ENCODE measurements at places on chromosomes 7 and 10. TPM values are rescaled to one million over a fixed set of nuclear protein-coding genes. Genes with fewer than 3 reads are reported as not detected.
A peak's percentile ranks its signal among the peaks of the same experiment; 100 is the strongest.

The RAPGEF5 gene
- total RNA-seq = 0.34 TPM

The POLR2J gene
- total RNA-seq = 53.6 TPM

The SLC13A4 gene
- not detected for total RNA-seq

The FAM237B gene
- not detected for total RNA-seq

The TBX20 gene
- not detected for total RNA-seq

The TBRG4 gene
- total RNA-seq = 127 TPM

The FZD8 gene
- 0.42 TPM for total RNA-seq

The C10orf143 gene
- 6.0 TPM for total RNA-seq

DNA sequence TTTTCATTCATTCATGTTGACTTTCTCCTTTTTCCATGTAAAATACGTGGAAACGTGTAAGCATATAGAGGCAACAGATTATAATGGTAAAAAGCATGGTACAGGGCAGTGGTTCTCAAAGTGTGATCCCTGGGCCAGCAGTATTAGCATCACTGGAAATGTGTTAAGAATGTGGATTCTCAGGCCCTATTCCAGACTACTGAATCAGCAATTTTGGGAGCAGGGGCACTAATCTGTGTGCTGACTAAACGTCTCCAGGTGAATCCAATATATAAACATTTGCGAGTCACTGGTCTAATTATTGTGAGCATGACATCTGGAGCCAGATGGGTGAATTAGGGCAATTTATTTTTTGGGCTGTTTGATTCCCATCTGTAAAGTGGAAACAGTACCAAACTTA is 5.1 kb upstream of the GPR158 start:
- no peaks in the 10 kb centered on the region for H3K36me3 ChIP-seq
- H3K27me3 ChIP-seq = peaks cover 16% of the 10 kb centered on the region
- DNase-seq = no peak
- no peak overlapping the region for H3K4me3 ChIP-seq
- H3K27ac ChIP-seq = no peak overlapping the region

GRCh38 chr10:34323192-34323591 is 491.9 kb downstream of the PARD3 start:
- H3K4me3 ChIP-seq = no peak overlapping the region
- DNase-seq = no peak
- no peaks in the 10 kb centered on the region for H3K36me3 ChIP-seq
- peaks cover 4% of the 10 kb centered on the region for H3K27me3 ChIP-seq
- no peaks in the 10 kb centered on the region for H3K4me1 ChIP-seq

- no peaks in the 10 kb centered on the region for H3K27me3 ChIP-seq
- no peak overlapping the region for H3K4me3 ChIP-seq
- H3K36me3 ChIP-seq = no peaks in the 10 kb centered on the region
- no peak overlapping the region for H3K27ac ChIP-seq
- peaks cover 2% of the 10 kb centered on the region for H3K4me1 ChIP-seq
Observed at GRCh38 chr7:6453734-6454133, 6.0 kb upstream of the DAGLB start.

GRCh38 chr7:120184866-120185265 is 88.1 kb upstream of the KCND2 start:
- no peaks in the 10 kb centered on the region for H3K36me3 ChIP-seq
- no peak overlapping the region for H3K4me3 ChIP-seq
- no peak for DNase-seq
- H3K27ac ChIP-seq = no peak overlapping the region

DNA sequence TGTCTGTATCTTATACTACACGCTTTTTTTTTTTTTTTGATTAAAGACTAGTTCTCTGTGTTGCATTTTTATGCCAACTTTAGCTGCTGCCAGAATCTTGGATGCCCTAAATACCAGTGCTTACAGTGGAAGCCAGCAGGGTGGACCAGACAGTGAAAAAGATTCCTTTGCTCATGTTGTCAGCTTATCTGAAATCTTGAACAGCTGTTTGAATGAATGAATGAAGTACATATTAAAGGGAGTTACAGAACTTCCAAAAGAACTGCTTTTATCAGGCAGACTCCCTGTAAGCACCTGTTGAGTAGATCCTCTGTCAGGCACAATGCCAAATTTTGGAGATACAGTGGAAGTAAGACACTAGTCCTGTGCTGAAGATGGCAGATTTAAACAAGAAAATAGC is 184.9 kb downstream of the PPP1R9A start:
- no peaks in the 10 kb centered on the region for H3K4me1 ChIP-seq
- no peaks in the 10 kb centered on the region for H3K36me3 ChIP-seq
- no peak overlapping the region for H3K27ac ChIP-seq
- no peak for DNase-seq
- H3K4me3 ChIP-seq = no peak overlapping the region

- no peak overlapping the region for H3K4me3 ChIP-seq
- DNase-seq = no peak
- H3K27ac ChIP-seq = no peak overlapping the region
- no peaks in the 10 kb centered on the region for H3K4me1 ChIP-seq
Observed at GRCh38 chr10:18378766-18379165, 238.5 kb downstream of the CACNB2 start.

DNA sequence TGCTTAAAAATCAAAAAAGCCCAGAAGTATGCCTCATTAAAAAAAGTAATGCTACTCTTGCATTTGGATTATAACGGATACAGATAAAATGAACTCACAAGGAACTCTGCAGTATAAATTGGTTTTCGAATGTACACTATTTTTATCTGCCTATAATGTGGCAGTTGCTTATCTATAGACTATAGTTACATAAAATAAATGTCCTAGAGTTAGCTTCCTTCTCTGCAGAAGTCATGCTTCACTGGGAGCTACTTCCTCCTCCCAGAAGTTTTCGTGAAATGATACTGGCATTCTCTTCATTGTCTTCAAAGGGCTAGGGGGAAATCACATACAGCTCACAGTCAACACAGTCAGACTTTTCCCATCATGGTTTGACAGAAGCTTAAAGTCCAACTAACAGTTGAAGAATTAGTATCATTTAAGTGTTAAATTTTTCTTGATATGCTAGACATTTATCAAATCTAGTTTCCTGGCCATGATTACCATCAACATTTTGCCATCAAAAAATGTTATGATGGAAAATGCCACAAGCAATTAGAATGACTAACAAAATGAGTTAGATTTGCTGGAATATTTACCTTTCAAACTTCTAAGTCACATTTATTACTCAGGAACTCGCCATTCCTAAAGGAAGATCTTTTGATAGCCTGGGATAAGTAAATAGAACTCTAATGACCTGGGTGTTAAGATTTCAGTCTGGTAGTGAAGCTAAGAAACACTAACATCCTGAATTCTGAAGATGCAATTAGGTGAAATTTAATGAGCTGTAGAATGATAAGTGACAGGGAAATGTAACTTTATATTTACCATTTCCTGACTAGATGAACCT is 87.3 kb upstream of the TRIL start:
- H3K27me3 ChIP-seq = peaks cover 6% of the 10 kb centered on the region
- DNase-seq = no peak
- no peaks in the 10 kb centered on the region for H3K4me1 ChIP-seq
- H3K36me3 ChIP-seq = no peaks in the 10 kb centered on the region

DNA sequence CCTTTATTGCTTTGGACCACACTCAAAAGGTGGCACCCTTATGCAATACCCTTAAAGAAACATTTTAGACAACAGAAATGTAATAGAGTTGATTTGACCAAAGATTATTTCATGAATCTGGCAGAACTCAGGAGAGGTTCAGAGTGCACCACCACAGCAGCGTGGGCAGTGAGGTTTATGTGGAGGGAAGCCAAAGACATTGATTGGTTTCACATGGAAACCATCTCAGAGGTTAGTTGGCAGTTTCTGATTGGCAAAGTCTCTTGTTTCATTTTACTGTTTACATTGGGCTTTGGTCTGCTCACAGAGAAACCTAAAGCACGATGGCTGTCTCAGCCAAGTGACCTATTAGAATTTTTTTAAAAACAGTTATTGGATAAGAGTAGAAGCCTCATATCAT is 101.3 kb downstream of the SDHAF3 start:
- no peak overlapping the region for H3K4me3 ChIP-seq
- no peaks in the 10 kb centered on the region for H3K36me3 ChIP-seq
- H3K4me1 ChIP-seq = no peaks in the 10 kb centered on the region

DNA sequence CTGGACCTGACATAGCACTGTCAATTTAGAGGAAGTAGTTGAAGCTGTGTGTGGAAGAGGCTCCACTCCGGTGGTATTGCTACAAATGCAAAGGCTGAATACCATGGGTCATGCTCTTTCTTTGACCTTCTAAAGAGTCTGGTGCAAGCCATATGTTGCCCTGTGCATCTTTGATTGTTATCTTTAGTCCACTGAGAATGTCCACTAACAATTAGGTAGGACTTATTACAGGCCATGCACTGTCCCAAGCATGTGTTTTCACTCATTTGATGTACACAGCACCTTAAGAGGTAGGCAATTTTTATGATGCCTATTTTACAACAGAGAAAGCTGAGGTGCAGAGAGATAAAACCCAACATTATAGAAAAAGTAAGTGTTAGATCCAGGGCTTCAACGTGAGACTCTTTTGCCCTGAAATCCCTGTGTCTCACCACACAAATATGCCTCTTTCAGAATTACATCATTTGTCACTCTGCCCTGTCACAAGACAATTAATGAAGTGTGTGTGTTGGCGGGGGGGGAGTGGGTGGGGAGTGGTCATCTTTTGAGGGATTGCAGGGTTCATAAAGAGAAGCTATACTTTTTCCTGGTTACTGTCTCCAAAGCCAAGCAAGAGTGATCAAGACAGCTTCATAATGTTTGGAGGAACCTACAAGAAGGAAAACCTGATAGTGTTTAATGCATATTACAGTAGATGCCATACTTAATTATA is 637.6 kb upstream of the IGFBP3 start:
- H3K4me3 ChIP-seq = no peak overlapping the region
- DNase-seq = no peak
- H3K27me3 ChIP-seq = no peaks in the 10 kb centered on the region
- no peak overlapping the region for H3K27ac ChIP-seq
- H3K4me1 ChIP-seq = no peaks in the 10 kb centered on the region

GRCh38 chr10:78804411-78805032 is 264.2 kb upstream of the ZMIZ1 start:
- peaks cover 7% of the 10 kb centered on the region for H3K27me3 ChIP-seq
- no peak overlapping the region for H3K4me3 ChIP-seq
- no peak for DNase-seq
- no peak overlapping the region for H3K27ac ChIP-seq
- no peaks in the 10 kb centered on the region for H3K36me3 ChIP-seq

- H3K36me3 ChIP-seq = no peaks in the 10 kb centered on the region
- no peak for DNase-seq
Observed at GRCh38 chr7:330511-331230, 40.7 kb downstream of the FOXL3 start.

DNA sequence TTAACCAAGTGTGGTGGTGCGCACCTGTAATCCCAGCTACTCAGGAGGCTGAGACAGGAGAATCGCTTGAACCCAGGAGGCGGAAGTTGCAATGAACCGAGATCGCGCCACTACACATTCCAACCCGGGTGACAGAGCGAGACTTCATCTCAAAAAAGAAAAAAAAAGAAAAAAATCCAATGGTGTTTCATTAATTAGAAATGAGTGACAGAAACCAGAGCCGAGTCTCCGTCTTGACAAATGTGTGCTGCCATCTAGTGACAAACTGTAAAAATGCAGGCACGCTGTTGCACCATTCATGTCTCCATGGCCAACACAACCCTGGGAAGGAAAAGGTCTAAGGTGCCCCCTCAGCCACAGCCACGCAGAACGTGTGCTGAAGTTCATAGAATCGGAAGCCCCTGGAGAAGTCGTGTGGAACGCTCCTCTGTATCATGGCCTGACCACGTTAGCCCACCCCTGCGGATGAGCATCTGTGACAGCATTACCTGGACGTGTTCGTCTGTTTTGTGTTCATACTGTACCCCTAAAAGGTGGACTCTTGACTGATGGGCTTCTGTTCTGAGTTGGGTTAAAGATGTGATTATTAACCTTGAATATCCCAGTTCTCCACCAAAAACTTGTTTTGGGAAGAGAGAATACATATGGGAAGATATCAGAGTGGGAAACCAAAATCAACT is 94.9 kb downstream of the LYZL2 start:
- no peak overlapping the region for H3K4me3 ChIP-seq
- peaks cover 6% of the 10 kb centered on the region for H3K36me3 ChIP-seq
- peak overlapping the region; percentile 31 for H3K27ac ChIP-seq
- H3K27me3 ChIP-seq = no peaks in the 10 kb centered on the region
- peak; percentile 62 for DNase-seq

DNA sequence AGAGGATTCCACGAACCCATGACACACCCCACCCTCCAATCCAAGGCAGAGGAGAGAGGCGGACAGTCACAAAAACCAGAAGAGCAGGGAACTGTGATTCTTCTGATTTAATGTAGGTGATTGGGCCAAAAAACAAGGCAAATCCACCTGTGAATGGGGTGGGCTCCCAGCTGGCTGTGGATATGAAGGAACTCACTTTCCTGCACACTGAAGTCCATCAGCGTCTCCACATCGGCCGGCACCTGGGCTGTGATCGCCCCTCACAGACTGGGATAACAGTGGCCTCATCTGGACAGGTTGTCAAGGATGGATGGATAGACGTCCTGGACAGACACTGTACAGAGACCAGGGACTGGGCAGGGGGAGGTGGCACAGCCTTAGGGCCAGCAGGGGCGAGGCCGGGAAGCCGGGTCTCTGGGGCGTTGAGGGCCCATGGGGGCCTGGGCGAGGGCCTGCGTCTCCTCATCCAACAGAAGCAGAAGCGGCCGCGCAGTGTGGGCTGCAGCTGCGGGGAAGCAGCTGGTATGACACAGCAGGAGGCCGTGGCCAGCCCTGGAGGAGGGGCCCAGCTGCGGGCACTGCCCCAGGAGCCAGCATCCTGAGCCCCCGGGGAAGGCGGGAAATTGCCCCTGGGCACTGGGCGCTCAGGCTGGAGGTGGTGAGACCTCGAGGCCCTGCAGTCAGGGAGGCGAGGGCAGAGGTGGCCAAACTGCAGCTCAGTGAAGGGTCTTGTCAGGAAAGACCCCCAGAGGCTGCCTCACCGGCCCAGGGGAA is 54.2 kb downstream of the DIP2C start:
- no peaks in the 10 kb centered on the region for H3K36me3 ChIP-seq
- H3K4me3 ChIP-seq = no peak overlapping the region
- H3K27ac ChIP-seq = no peak overlapping the region
- no peaks in the 10 kb centered on the region for H3K4me1 ChIP-seq

- no peak for DNase-seq
- no peak overlapping the region for H3K4me3 ChIP-seq
- H3K36me3 ChIP-seq = no peaks in the 10 kb centered on the region
- H3K4me1 ChIP-seq = no peaks in the 10 kb centered on the region
- H3K27ac ChIP-seq = no peak overlapping the region
- H3K27me3 ChIP-seq = peaks cover 10% of the 10 kb centered on the region
Observed at GRCh38 chr10:115063701-115064658, 29.2 kb upstream of the ATRNL1 start.

DNA sequence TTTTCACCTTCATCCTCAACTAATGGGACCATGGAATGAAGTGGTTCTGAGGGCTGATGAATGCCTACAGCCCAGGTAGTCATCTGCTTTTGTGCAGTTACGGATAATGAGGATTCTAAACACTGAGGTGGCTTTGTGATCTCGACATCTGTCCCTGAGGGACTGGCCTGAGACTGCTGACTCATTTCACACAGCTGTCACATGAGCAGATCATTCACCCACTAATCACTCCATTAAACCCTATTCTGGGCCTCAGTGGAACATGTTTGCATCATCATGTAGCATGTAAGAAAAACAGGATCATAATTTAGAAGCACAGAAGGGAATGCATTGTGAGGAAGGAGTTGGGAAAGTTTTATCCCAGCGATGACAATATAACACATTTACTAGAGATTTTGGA is 79.4 kb upstream of the FEZF1 start:
- no peaks in the 10 kb centered on the region for H3K36me3 ChIP-seq
- no peaks in the 10 kb centered on the region for H3K27me3 ChIP-seq
- no peak overlapping the region for H3K4me3 ChIP-seq
- H3K4me1 ChIP-seq = no peaks in the 10 kb centered on the region

GRCh38 chr7:92625617-92626016 is 35.4 kb upstream of the FAM133B start:
- H3K27me3 ChIP-seq = no peaks in the 10 kb centered on the region
- H3K4me1 ChIP-seq = peaks cover 50% of the 10 kb centered on the region
- peak overlapping the region; percentile 90 for H3K27ac ChIP-seq
- H3K4me3 ChIP-seq = peak overlapping the region; percentile 63
- peaks cover 72% of the 10 kb centered on the region for H3K36me3 ChIP-seq
